ENCODE measurements at places on chromosomes 16 and 17. TPM values are rescaled to one million over a fixed set of nuclear protein-coding genes. Genes with fewer than 3 reads are reported as not detected.

DNA sequence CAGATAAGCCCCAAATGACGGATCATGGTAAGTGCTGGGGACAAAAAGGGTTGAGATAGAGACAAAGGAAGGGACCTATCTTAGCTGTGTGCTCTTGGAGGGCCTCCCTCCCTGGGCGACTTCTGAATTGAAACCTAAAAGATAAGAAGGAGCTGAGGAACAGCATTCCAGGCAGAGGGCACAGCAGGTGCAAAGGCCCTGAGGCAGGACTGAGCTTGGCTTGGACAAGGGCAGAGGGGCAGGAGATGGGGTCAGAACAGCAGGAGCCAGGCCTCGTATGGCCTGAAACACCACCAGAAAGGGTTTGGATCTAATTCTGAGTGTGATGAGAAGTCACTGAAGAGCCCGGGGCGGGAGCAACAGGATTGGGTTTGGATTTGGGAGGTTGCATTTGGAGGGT is 75.4 kb downstream of the RTN4RL1 start:
- DNase-seq = no peak
- H3K4me1 ChIP-seq = no peaks in the 10 kb centered on the region
- H3K4me3 ChIP-seq = no peak overlapping the region

DNA sequence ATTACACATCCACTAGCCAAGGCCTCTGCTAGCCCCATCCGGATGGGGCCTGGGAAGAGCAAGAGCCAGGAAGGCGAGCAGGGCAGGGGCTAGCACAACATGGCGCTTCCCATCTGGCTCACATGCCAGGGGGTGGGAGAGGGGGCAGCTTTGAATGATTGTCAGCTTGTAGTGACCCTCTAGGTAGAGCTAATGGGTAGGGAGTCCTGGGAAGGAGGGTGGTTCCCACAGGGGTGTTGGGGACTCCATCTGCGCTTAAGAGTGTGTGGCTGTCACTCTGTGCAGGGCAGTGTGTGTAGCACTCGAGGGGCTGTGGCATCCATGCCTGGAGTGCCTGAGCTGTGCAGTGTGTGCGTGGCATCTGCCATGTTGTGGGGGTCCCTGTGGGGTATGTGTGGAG is 24.5 kb downstream of the ARHGAP23 start:
- no peaks in the 10 kb centered on the region for H3K36me3 ChIP-seq
- no peak overlapping the region for H3K4me3 ChIP-seq
- no peak for DNase-seq
- H3K27me3 ChIP-seq = peaks cover 20% of the 10 kb centered on the region

GRCh38 chr17:74768763-74769114 is 7.4 kb downstream of the NAT9 start:
- no peak overlapping the region for H3K4me3 ChIP-seq
- peaks cover 16% of the 10 kb centered on the region for H3K4me1 ChIP-seq
- H3K27me3 ChIP-seq = no peaks in the 10 kb centered on the region
- no peak for DNase-seq

Gene CCL16
- not detected for total RNA-seq

DNA sequence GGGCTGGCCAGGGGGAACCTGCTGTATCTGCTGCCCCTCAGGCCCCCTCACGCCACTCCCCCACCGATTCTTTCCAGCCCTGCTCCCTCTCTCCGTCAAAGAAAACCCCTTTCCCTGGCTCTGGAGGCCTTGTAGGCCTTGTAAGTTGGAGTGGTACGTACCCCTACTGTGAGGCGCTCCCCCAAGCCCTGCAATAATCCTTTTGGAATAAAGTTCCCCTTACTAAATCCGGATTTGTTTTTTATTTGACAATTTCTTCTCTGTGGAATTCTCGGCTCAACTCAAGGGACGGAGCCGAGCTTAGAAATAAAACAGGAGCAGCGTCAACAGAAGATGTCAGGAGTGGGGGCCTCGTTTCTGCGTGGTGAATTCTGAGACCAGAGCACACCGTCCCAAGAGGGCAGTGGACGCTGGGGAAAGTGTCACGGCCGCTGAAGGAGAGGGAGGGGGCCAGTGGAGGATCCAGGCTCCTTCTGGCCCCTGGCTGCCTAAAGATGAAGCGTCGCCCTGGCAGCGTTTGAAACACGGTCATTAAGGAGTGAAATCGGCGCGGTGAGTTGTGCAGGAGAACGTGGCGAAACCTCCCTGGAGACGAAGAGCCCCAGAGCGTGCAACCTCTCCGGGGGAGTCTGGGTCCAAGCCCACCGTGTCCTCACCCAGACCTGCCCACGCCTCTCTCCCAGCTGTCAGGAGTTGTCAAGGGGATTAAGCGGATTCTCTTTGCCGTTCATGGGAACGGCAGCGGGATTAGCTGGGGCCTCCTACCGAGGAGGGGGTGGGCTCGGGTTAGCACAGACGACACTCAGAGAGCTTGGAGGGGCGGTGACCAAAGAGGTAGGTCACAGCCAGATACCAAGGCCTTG is 47.0 kb downstream of the SLC7A5 start:
- DNase-seq = no peak
- H3K27me3 ChIP-seq = peaks cover 4% of the 10 kb centered on the region
- H3K4me1 ChIP-seq = no peaks in the 10 kb centered on the region

DNA sequence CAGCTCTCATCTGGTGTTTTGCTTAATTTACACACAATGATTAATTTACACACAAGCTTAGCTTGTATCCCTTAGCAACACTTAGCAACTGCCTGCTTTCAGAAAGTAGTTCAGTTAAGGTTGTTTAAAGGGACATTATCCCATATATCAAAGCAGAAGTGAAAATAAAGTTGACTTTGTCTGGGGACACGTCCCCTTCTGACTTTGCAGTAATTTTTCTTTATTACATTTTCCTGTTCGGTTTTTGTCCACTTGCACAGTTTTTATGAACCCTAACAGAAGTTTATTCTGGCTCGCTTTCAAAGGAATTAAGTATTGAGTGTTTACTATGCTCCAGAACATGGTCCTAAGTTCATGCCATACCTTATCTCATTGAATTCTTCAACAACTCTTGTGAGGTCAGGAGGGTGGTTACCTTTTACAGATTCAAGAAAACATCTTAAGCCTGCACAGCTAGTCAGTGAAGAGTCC is 41.5 kb downstream of the ARHGAP44 start:
- H3K4me3 ChIP-seq = no peak overlapping the region
- DNase-seq = no peak
- H3K36me3 ChIP-seq = no peaks in the 10 kb centered on the region
- peaks cover 14% of the 10 kb centered on the region for H3K4me1 ChIP-seq
- peak overlapping the region; percentile 73 for H3K27ac ChIP-seq

DNA sequence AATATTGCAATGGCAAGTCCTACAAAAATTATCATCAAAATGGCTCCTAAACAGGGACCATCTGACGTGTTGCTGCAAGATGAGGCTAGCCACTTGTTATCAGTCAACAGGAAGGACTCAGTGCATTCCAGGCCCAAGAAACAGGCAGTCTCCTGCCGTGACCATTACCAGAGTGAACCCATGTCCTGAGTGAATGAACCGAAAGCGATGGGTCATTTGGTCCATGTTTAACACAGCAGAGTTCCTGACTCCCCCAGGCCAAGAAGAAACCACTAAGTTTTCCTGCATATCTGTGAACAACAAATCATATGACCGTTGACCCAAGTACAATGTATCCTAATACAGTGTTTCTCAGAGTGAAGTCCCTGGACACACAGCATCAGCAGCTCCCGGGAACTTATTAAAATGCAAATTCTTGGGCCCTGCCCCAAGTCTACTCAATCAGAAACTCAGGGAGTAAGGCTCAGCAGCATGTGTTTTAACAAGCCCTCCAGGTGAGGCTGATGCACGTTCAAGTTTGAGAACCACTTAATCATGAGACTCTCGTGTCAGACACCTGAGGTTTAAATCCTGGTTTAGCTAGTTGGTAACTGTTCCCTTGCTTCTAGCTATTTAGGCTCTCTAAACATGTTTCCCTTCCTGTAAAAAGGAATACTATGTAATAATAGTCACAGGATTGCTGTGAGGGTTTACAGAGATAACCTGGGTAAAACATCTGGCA is 429.4 kb upstream of the MAF start:
- no peaks in the 10 kb centered on the region for H3K4me1 ChIP-seq
- no peak overlapping the region for H3K27ac ChIP-seq
- H3K36me3 ChIP-seq = no peaks in the 10 kb centered on the region
